H9 (cell line): ENCODE measurements at places on chromosomes 3 and 15. TPM values are rescaled to one million over a fixed set of nuclear protein-coding genes. Genes with fewer than 3 reads are reported as not detected.

RYR3 gene
- 0.85 and 1.9 TPM in 2 replicates for total RNA-seq

DNA sequence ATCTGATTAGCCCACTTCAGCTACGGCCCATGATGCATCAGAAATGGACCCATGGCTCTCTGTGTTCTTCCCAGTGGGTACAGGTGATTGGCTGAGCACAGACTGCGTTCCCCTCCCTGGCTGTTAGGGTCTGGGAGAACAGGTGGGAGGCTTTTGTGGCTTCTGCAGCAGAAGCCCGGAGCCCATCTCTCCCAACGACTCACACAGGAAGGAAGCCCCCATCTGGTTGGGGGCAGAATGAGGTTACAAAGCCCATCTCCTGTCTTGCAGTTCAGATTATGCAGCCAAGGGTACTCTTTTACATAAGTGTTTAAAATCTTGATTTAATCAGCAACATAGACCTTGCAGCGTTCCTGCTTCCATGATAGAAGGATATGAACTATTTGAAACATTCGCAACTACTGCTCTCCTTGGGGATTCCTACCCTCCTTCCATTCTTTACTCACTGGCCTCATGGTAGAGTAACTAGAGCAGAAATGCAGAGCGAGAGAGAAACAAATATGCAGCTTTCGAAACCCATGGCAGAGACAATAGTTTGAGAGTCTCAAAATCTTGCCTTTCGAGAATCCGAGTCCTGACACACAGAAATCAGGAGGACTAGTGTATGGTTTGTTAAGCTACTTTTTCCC lies 291.3 kb downstream of the TLE3 start:
- DNase-seq, result no peak

DNA sequence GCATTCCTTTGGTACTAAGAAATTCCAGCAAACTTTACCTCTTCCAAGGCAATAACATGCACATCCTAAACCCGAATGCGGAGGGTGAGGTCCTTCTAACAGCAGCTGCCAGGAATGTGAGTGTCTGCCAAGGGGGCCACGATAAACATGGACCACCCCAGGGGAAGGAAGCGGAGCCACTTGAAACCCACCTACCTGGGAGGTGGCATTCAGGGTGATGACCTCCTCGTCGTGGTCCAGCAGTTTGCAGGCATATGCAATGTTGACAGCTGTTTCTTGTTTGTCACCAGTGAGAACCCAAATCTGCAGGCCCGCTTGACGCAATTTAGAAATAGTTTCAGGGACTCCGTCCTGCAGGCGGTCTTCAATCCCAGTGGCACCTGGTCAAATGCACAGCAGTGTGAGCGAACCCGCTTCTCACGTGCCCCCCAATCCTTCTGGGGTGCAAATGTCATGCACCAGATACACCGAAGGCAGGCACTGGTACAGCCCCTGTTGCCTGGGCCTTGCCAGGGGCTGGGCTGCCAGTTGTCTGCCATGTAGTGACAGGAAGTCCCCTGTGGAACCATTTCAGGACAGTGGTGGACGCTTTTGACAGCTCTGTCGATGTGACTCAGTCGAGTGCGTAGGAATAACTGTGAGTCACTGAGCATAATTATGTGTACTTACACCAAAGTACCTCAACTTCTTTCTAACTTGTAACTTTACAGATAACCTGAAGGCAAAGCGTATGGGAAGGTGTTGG lies 161.2 kb downstream of the ATP10A start:
- no peak for DNase-seq

GRCh38 chr3:45612138-45612537 lies 17.6 kb downstream of the LIMD1 start:
- no peak for DNase-seq

WDR93 gene
- not detected in 2 replicates for total RNA-seq

DNA sequence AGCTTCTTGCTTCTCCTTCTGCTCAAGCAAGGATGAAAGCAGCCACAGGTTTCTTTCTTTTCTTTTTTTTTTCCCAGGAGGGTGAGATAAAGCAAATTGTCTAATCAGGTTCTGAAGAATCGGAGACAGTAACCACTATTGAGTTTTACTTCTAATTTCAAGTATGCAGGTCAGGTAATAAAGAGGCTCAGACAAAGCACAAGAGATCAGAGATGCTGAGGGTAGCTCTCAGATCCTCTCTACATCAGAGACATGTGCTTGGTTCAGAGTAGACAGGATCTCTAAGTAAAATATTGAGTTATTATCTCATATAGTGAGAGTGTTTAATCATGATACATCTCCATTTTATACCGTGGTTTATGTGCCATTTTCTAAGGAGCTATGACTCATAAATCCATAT lies 168.5 kb downstream of the NFKBIZ start:
- no peak for DNase-seq

- no peak for DNase-seq
Observed at GRCh38 chr15:85607141-85607806, 187.5 kb downstream of the KLHL25 start.

TM6SF1 gene
- total RNA-seq, result 0.96 and 0.99 TPM in 2 replicates

ESYT3 gene
- 5.9 and 6.3 TPM in 2 replicates for total RNA-seq

GPX1 gene
- total RNA-seq, result 253 and 265 TPM in 2 replicates

DNA sequence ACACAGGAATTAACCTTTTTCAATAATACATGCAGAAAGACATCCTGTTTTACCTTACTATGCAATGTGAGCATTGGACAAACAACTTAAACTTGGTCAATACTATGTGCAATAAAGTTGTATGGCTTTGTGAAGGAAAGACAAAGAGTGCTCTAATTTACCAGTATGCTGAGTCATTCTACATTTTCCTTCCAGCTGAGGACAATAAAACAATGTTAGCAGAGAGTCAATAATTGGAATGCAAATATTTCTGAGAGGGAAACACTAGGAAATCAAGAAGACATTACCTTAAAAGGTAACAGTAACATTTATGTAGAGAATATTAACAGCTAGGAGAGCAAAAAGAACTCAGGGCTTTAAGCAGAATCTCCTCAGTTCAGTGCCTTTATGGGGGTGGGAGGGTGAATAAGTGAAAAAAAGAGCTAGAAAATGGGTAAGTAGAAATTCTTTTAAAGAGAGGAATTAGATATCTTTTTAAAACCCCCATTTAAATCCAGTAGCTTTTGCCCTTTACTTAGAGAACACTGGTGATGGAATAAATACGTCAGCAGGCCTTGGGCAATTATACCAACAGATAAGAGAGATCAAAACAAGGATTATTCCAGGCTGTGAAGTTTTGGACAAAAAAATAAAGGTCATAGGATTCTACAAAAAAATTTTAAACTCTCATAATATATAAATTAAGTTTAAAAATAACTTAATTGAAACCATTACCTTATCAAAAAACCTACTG lies 11.6 kb upstream of the HGD start:
- DNase-seq, result no peak

TRPM1 gene
- not detected in 2 replicates for total RNA-seq

CYP11A1 gene
- 1.7 and 2.3 TPM in 2 replicates for total RNA-seq

GRCh38 chr3:45736707-45737106 lies 47.5 kb downstream of the SACM1L start:
- no peak for DNase-seq

GRCh38 chr3:50627407-50628051 lies 10.6 kb downstream of the MAPKAPK3 start:
- DNase-seq, result peak; percentile 75

GABRB3 gene
- 98.2 and 112 TPM in 2 replicates for total RNA-seq

GRCh38 chr3:195752546-195753331 lies 32.0 kb downstream of the MUC20 start:
- no peak for DNase-seq

DNA sequence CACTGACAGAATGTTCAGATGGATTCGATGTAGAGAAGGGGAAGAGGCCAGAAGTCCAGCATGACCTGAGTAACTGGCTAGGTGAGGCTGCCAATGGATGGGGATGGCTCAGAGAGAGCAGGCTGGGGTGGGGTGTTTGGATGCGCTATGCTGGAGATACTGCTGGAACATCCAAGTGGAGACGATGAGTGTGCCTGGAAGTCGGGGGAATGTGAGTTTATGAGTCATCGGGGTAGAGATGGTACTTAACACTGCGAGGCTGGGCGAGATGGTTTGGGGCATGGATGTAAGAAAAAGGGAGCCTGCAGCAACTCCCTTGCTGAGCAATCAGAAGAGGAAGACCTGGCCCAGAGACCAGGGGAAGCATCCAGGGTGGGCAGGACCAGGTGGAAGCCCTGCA lies 180.7 kb downstream of the SLCO3A1 start:
- no peak for DNase-seq

MFN1 gene
- total RNA-seq, result 45.2 and 46.0 TPM in 2 replicates

DNA sequence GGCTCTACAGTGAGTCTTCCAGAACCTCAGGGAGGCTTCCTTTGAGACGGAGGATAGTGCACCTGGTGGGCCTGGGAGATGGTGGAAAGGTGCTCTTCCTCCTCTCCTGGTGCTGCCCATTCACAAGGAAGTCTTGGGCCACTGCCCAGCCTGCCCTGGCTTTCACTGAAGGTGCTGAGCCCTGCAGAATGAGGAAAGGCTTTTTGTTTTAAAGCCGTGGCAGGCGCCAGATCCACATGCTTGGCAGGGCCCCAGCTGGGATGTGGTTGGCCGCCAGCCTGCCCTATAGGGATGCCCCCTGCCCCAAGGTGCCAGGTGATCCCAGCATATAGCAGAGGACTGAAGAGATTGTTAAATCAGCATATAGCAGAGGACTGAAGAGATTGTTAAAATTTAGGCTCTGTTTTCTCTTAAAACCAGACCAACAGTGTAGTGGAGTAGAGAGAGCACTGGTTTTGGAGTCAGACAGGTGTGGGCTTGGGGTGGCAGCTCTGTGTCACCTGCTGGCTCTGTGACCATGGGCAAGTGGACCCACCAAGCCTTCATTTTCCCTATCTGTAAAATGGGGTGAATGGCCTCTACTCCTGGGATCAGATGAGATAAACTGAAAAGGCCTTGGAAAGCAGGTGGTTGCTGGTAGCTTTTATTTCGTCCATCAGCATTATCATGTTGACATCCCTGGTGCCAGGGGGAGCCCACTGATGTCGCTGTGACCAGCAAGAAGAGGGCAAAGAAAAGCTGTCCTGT lies 53.3 kb downstream of the SLC6A6 start:
- DNase-seq, result no peak

DNA sequence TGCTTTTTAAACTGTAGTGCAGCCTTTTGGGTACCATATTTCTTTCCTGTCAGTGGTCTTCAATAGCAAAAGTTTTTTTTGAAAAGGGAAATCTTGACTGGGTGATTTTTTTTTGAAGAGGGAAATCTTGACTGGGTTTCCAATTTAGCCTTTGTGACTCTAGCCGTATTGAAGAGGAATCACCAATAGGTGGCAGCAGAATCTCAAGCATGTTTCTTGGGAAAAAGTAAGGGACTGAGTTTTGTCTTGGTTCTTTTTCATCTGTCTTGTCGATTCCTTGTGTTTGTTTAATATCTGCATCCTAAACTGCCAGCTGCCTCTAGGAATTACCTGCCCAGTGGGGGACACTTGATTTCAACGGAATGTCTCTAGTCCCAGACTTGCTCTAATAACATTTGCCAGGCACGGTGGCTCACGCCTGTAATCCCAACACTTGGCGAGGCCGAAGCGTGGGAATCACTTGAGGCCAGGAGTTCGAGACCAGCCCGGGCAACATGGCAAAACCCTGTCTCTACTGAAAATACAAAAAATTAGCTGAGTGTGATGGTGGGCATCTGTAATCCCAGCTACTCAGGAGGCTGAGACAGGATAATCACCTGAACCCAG lies 89.2 kb downstream of the RBPMS2 start:
- peak; percentile 35 for DNase-seq

DNA sequence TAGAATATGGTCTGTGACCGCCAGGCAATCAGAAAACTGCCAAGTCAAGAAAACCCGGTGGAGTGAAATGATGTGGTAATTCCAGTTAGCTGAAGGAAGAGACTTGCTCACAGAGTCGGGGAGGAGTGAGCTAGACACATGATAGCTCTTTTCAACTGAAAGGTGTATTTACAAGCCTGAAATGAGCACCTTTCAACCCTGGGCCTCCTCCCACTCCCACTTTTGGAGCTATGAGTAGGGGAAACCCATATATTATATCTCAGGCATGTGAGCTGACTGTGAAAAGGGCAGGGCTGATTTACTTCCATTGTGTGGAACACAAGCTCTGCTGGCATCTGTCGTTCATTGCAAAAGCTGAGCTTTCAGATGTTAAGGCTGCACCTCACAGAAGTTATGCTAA lies 960.2 kb downstream of the TUSC7 start:
- no peak for DNase-seq

GAP43 gene
- total RNA-seq, result 12.8 and 14.1 TPM in 2 replicates

LMLN gene
- total RNA-seq, result 3.8 and 4.5 TPM in 2 replicates

- DNase-seq, result peak; percentile 85
Observed at GRCh38 chr3:186746008-186746407, 28.8 kb downstream of the KNG1 start.

GRCh38 chr15:90205886-90206285 lies 4.8 kb downstream of the SEMA4B start:
- no peak for DNase-seq

GRCh38 chr3:73797311-73797710 lies 172.6 kb upstream of the PDZRN3 start:
- DNase-seq, result no peak

ZNF385D gene
- 1.2 and 1.5 TPM in 2 replicates for total RNA-seq

DNA sequence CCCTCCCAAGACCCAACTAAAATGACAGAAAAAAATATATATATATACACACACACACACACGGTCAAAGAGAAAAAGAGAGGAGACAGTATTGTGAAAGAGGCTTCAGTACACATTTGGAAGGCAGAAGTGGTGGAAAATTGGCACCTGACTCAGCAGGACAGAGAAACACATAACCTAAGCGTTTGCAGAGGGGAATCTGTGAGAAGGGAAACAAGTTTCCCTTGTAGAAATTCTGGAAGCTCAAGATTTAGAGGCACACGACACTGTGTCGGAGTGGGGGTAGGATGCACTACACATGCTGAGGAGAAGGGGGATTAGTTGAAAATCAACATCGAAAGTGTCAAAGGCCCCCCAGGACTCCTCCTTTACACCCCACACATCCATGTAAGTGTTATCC lies 53.1 kb downstream of the PAK2 start:
- DNase-seq, result no peak

PYGO1 gene
- total RNA-seq, result 0.59 and 0.83 TPM in 2 replicates

DNA sequence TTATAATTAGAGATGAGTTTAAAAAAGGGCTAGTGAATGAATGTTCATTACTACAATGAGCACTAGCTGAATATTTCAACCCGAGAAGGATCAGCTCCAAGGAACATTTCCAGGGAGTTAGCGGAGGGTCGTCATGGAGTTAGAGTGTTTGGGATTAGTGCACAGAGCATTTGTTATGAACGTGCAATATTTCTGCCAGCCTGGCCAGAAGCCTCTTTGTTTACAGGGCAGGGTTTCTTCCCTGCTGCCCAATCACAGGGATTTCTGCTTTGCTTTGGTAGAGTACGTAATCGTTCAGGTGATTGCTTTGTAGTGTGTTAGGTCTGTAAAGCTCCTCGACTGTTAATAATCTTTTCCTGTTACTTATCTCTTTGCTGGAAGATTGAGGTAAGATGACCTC lies 5.9 kb downstream of the CGNL1 start:
- DNase-seq, result no peak

GADL1 gene
- total RNA-seq, result 0.09 and 0.15 TPM in 2 replicates

TTLL13 gene
- total RNA-seq, result not detected in 2 replicates
